ENCODE measurements at places on chromosomes 5 and 9.

DNA sequence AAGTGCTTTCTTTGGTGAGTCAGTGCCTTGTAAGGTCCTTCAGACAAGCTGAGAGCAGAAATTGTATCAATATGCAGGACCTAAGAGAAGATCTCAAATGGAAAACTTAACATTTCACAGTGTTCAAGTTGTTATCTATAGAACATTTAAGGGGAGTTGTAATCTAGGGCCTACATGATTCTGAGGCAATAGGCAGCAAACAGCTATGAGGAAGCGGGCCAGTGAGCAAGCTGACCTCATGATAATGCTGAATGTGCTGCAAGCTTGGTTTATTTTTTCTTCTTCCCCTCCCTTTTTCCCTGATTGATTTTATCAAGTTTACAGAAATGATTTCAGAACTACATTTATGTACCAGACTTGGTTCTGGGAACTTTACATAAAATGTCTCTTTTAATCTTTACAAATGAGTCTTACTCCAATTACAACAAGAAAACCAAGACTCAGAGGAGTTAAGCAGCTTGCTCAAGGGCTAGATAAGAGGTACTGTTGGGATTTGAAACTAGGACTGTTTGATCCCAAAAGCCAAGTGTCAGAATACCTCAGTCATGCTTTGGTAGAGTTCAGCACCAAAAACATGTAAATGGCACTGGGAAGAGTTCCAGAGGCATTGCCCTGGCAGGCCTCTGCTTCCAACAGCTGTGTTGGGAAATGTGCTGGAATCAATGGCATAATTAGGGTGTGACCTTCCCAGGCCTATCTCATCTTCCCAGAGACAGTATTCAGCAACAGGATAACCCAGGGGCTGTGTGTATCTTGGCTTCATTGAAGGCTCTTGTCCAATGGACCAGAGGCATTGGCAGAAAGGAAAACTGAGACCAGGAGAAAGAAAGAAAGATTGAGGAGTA lies 130.1 kb downstream of the LRRC70 start:
- no peak for DNase-seq

DNA sequence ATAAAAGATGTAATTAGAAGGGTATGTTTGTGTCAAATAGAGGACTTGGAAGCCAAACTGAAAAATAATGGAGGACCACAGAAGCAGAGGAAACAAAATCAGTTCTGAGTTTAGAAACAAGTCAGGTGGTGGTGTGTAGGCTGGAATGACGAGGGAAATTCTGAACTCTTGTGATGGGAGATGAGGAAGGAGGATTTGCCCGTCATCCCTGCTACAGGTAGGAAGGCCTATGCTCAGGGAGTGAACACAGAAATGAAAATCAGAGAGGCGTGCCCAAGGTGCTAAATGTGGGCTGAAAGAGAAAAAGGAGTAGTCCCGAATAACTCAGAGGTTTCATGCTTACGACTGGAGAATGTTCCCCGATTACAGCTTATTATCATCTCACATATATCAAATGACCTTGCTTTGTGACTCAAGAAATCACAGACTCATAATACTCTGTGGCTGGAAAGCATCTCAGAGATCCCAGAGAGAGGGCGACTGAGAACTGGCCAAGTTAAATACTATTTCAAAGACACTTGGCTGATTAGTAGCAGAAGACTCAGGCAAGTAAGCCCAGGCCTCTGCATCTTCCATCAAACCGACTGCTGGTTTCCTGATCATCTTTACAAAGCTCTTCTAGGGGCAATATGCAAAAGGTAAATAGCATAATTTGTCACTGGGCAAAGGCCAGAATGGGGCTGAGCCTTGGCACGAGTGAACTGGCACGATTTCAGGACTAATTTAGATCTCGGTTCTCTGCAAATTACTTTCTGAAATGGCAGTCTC lies 126.0 kb downstream of the SUSD1 start:
- no peak for DNase-seq

- no peak for DNase-seq
These were observed 5.1 kb downstream of the LRRC8A start for GRCh38 chr9:128887049-128887448.

DNA sequence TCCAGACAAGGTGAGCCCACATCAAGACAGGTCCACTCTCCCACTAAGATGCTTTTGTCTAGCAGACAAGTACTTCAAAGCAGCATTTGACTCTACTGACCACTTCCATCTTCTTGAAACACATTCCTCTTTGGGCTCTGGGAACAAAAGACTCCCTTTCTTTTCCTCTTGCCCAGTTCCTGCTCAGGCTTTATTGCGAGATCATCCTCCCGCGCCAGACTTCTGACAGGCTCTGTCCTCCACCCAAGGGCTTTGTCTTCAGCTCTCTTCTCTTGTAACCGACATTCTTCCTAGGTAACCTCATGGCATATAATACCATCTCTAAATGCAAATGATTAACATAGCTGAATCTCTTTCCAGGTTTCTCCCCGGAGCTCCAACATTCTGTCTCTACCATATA lies 85.8 kb downstream of the NUDT12 start:
- no peak for DNase-seq

DNA sequence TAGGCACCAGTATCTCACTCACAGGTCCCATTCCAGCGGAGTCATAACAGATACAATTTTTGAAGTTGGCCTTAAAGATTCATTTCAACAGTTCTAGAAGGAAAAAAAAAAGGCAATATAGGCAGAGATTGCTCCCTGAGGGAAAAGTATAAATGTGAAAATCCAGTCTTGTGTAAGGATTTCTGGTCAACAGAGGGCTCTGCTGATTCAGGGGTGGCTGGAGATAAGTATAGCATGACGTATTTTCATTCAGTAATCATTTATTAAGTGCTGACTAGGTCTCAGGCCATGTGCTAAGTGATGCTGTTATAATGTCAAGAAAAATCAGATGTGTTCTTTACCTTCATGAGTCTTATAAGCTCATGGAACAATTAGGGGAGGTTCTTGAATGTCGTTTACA lies 377.3 kb upstream of the MEF2C start:
- DNase-seq = no peak

DNA sequence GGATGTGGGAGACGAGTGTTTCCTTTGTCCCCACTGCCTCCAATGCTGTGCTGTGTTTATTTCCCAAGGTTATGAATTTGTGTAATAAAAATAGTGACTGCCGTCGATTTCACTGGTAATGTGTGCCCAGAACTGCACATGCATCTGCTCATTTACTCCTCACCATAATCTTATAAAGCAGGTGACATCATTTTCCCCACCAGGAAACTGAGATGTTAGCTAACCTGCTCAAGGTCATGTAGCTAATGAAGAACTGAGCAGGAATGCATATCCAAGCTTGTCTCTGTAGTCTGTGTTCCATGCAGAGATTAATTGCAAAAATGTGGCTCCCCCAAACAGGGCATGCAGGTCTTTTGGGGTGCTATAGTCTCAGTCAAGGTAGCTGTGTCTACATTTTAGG lies 224.4 kb downstream of the TENT4A start:
- no peak for DNase-seq

DNA sequence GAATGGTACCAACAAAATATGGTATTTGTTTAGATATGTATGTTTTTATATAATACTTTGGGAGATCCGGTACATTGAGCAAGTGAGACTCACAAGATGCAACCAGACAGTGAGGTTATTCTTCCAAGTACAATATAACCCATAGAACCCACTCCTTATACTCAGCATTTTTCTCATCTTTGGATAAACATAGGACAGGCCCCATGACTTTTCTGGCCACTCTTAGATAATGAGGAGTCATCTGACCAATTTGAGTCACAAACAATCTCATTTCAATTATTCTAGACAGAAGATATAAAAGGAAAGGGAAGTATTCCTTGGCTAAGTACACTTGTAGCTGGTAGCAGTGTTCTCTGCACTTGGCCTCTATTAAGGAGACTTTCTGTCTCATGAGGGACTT lies 150.2 kb downstream of the SGCD start:
- DNase-seq = no peak

DNA sequence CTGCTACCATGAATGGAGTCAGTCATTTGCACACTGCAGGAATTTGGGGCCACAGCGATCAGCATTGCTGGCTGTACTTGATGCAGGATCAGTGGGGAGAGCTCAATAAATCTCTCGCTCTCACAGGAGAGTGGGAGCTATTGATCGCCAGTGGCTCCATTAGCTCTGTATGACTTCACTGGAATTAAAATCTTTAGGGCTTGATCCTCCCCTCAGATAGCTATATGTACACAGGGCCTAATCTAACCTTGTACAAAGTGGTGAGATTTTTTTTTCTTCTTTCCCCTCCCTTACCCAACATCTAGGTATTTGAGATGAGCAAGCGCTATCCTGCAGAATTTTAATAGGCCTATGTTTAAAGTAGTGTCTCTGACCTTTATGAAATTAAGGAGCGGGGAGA lies 84.9 kb downstream of the IZUMO3 start:
- no peak for DNase-seq

- DNase-seq = no peak
These were observed 84.1 kb downstream of the MAP1B start for GRCh38 chr5:72191404-72191803.

- DNase-seq = no peak
These were observed 616.5 kb downstream of the PTPRD start for GRCh38 chr9:9996259-9996658.

DNA sequence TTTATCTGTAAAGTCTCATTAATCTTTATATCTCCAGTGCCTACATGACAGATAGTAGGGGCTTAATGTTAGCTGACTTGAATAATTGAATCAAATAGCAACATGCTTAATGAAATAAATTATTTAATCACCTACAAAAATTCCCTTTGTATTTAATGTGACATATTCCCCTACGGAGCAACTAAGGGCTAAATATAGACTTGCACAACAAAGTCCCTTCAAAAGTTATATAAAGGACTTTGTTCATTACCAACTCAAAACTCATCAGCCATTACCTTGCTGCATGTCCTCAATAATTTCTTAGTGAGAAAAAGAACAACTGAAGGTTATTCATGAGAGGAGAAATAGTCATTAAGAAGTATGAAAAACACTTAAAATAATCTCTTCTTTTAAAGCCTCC lies 424.6 kb downstream of the HCN1 start:
- no peak for DNase-seq

- no peak for DNase-seq
These were observed 132.2 kb downstream of the ARHGAP26 start for GRCh38 chr5:142902186-142902965.

- no peak for DNase-seq
These were observed 32.5 kb downstream of the RXRA start for GRCh38 chr9:134358662-134359319.

DNA sequence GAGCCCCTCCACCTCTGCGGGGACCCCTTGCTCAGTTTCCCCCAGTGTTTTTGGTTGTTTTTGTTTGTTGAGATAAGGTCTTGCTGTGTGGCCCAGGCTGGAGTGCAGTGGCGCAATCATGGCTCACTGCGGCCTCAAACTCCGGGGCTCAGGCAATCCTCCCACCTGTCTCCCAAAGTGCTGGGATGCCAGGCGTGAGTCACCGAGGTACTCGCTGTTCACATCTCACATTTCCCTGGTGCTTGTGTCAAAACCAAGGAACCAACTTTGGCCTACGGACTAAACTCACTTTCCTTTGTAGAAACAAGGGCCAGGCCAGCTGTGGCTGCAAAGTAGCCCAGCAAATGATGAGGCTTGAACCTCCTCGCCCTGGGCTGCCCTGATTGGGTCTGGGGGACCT lies 9.7 kb upstream of the AJM1 start:
- DNase-seq = no peak

DNA sequence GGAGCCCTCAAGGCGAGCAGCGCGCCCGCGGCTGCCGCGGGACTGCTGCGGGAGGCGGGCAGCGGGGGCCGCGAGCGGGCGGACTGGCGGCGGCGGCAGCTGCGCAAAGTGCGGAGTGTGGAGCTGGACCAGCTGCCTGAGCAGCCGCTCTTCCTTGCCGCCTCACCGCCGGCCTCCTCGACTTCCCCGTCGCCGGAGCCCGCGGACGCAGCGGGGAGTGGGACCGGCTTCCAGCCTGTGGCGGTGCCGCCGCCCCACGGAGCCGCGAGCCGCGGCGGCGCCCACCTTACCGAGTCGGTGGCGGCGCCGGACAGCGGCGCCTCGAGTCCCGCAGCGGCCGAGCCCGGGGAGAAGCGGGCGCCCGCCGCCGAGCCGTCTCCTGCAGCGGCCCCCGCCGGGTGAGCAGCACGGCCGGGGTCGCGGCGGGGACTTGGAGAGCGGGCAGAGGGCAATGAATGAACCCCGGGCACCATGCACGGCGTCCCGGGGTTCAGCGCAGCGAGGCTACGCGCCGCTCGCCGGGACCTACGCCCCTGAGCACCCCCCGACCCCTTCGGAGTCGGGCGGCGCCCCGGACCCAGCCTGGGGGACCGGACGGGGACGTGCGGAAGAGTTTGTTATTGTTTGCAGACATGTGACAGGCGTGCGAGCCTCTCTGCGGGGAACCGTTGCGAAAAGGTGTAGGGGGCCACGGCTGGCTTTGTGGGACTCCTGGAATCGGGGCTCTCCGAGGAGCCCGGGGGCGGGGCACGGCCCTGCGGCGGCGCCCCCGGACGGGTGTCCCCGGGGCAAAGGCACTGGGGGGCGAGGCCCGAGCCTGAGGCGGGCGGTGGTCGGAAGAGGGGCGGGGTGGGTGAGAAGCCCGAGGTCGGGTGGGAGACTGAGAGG lies 553 bp downstream of the MAP3K1 start:
- DNase-seq = no peak

- DNase-seq = no peak
These were observed 204.9 kb upstream of the TRPM3 start for GRCh38 chr9:71326360-71326759.

DNA sequence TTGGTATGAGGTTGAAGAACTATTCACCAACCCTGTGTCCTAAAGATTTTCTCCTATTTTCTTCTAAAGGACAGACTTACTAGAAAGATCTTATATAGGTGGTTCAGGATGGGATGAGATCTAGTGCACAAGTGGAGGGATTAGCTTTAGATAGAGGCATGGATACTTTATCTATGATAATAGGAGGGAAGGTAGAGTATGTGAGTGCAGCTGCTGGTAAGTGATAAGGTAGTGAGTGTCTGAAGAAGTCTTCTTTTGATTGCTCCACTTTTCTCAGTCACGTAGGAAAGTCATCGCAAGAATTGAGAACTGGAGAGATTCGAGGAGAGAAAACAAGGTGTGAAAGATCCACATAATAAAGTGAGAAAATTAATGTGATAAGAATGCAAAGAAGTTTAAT lies 6.0 kb upstream of the NDUFS4 start:
- no peak for DNase-seq

GRCh38 chr5:84487963-84488362 lies 103.3 kb upstream of the EDIL3 start:
- DNase-seq = no peak
